ENCODE measurements at places on chromosomes 16 and 17.

GRCh38 chr17:72107100-72107499, 13.7 kb upstream of the SOX9 start:
- no peak for DNase-seq

DNA sequence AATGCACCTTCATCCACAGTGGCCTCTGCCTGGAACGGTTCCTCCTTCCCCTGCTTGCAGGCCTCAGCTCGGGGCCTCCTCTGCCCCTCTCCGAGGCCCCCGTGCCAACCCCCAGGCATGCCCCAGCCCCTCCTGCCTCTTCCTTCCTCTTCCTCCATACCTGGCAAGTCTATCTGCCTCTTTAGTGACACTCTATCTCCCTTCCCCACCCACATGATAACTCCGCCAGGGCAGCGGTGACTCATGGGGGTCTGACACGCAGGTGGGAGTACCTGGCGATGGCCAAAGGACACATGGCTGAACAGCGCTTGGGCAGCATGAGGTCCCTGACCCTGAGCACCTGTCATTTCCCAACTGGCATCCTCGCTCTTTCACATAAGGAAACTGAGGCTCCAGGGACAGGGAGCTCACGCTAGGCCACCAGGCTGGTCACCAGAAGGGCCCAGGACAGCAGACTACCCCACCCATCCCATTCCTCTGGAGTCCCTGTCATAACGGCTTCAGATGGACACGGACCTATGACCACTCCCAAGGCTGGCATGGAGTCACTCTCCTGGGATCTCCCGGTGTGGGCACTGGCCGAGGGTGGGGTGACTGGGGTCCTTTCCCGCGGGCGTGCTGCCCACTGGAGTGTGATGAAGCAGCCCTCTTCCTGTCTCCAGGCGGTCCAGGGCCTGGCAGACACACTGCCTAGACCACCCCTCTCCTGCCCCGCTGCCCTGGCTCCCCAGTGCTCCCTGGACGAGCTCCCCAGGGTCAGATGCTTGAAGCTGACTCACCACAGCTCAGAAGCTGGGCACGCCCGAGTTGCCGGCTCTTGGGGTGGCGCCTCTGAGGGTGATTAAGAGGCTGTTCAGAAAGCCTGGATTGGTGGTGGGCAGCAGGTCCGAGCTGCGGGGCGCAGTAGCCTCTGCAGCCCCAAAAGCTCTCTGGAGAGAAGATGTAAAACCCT, 100.6 kb downstream of the ENGASE start:
- no peak for DNase-seq

GRCh38 chr16:29802416-29802935, 3.9 kb upstream of the MAZ start:
- no peak for DNase-seq

DNA sequence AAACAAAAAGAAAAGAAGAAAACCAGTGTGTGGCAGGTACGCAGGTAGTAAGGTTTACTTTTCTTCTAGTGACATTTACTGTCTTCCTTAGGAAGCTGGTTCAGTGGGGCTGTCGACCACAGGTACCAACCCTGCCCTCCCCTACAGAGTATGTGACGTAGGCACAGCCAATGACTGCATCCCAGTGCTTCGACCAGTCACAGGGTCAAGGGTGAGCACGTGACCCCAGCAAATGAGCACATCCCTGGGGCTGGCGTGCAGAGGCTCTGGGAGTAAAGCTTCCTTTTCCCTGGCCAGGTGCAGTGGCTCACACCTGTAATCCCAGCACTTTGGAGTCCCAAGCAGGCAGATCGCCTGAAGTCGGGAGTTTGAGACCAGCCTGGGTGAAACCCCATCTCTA, 38.9 kb upstream of the PLCG2 start:
- DNase-seq = no peak

GRCh38 chr16:2755158-2755557, 2.7 kb downstream of the SRRM2 start:
- DNase-seq = no peak

DNA sequence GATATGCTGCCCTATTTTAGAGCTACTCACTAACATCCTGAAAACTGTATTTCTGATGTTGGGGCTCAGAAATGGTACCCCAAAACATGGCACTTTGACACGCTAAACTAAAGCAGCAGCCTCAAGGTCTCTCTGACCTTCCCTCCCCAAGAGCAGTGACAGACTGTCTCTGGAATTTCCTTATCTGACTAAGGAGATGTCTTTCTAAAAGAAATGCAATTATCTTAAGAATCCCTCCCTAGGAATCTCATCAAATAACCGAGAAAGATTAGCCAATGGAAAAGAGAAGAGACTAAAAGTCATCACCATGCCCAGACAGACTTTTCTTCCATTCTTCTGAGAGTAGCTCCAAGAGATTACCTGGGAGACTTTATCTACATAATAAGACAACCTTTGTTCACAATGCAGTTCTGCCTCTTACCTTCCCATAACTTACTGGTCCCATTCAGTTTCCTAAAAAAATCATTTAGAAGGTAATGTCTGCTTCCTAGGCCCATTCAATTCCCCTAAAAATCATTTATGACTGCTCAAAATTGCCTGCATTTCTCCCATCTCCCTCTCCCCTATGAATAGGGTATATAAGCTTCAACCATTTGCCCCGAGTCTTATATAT, 123.9 kb downstream of the CPPED1 start:
- DNase-seq = no peak

GRCh38 chr16:87847785-87848675, 21.3 kb downstream of the SLC7A5 start:
- DNase-seq = no peak

DNA sequence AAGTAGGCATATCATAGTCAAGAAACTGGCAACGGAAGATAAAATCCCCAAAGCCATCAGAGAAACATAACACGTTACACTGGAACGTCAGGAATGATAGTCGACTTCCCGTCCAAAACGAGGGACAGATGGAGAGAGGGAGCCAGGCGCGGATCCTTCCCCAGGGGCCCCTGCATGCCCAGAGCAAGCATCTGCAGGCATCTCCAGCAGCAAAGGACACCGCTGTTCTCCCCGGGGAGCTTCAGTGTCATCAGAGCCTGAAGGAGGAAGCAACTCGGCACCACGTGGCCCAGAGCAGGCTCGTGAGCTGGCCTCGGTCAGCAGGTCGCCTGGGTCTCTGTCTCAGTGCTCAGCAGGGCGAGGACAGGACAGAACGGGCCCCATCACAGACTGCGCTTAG, 50.1 kb downstream of the LMF1 start:
- DNase-seq = no peak

- DNase-seq = no peak
These were observed 2.6 kb downstream of the HOXB3 start for GRCh38 chr17:48587276-48588073.

- DNase-seq = no peak
These were observed 50.9 kb downstream of the CYB561 start for GRCh38 chr17:63395075-63395805.

DNA sequence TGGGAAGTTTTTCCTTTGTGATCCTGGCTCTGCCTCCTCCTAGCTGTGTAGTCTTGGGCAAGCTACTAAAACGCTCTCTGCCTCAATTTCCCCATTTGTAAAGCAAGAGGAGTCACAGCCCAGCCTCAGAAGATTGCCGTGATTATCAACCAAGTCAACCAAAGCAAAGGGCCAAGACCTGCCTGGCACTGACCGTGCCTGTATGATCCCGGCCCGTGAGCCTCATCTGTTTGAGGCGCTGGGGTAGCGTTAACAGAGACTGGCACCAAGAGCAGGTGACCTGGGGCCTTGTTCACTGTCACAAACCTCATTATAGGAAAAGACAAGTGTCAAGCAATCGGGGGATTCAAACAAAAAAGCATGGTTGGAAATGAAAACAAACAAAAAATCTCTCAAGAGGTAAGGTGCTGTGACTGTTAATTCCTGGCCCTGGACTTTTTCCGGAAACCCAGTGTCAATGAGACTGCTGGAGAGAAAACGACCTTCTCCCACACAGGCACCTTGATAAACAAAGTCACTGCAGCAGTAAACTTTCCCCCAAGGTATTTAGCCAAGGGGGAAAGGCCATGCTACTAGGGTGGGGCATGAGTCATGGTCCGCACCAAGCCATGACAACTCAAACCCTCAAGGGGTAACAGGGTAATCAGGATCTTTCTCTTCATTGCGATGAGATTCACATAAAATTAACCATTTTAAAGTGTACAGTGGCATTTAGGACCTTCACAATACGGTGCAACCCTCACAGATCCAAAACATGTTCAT, 5.4 kb downstream of the MEAK7 start:
- DNase-seq = no peak

DNA sequence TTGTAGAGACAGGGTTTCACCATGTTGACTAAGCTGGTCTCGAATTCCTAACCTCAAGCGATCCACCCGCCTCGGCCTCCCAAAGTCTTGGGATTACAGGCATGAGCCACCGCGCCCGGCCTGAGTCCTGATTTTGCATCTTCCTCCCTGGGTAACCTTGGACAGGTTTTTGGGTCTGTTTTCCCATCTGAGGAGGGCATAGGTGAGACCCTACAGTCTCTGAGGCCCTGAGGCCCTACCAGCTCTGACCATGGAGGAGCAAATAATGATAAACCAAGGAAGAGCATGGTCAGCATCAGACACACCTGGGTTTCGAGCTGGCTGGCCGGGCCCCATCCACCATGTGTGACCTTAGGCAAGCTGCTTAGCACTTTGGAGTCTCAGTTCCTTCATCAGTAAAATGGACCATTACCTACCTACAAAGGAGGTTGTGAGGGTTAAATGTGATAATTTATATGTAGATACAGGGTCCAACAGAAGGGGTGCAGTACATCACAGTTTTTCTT, 1.2 kb upstream of the NCBP3 start:
- DNase-seq = no peak

- DNase-seq = no peak
These were observed 20.6 kb downstream of the MAP2K4 start for GRCh38 chr17:12041312-12041711.

GRCh38 chr17:11935734-11936406, 61.4 kb downstream of the ZNF18 start:
- peak; percentile 31 for DNase-seq

DNA sequence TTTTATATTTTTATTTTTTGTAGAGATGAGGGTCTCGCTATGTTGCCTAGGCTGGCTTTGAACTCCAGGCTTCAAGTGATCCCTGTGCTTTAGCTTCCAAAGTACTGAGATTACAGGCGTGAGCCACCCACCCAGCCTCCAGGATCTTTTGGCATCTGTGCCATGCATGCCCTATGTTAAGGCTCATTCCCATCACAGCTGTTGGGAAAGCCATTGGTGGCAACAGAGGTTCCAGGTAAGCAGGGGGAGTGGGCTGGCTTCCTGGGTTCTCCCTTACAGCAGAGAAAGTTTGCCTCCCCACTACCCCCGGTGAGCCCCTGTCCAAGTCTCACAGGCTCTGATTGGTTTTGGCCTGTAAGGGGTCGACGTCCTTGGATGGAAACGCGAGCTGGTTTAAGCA, 8.9 kb upstream of the MRTFB start:
- DNase-seq = no peak

DNA sequence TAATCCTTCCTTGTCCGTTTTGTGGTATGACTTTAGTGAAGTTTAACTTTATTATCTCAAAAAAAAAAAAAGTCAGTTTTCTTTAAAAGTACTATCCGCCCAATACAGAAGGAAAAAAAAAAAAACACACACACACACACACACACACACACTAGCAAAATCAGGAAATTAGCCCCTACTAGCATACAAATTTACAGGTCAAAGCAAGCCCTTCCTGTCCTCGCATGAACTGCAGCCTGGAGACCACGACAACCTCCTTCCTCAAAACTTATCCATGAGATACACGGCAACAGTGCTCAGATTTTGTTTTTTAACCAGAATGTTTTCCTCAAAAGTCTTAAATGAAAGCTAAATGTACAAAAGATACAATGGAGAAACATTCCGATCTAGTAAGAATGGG, 16.2 kb downstream of the NCOR1 start:
- DNase-seq = no peak

DNA sequence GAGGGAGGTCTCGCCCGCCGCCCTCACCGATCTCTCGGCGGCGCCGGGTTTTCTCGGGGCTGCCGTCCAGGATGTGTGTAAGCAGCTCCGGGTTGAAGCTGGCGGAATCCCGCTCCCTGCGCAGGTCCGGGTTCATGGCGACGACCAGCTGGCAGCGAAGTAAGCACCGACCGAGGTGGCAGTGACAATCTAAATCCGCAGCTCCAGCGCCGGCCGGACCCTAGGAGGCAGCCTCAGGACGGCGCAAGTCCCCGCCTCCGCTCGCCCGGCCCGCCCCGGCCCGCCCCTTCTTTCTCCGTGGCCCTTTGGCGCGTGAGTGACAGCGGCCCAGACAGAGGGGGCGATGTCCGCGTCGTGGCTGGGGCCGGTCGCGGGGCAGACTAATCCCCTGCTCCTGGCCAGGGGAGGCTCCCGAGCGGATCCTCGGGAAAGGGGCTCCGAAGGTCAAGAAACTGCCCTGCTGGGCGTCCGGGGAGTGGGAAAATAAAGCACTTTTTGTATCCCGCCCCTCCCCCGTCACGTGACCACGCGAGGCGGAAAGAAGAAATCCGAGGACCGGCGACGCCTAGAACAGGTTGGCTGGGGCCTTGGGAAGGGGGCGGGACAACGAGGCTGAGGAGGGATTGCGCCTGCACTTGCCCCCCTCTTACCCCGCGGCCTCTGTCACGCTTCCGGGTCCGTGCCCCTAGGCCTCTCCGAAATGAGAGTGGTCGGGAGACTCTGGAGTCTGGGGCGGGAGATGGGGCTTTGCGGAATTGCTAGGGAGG, at the start of the genes ACOX1 and TEN1:
TSS of gene ACOX1 (minus strand) at position 229 of the 767 bp plus-strand sequence. CDS start at position 136, 93 bp downstream.
TSS of gene TEN1 (plus strand) at position 303 of the 767 bp plus-strand sequence. CDS start 6,953 bp downstream, outside the sequence.
- peak; percentile 78 for DNase-seq

GRCh38 chr17:14604591-14605266, 303.8 kb downstream of the HS3ST3B1 start:
- no peak for DNase-seq

DNA sequence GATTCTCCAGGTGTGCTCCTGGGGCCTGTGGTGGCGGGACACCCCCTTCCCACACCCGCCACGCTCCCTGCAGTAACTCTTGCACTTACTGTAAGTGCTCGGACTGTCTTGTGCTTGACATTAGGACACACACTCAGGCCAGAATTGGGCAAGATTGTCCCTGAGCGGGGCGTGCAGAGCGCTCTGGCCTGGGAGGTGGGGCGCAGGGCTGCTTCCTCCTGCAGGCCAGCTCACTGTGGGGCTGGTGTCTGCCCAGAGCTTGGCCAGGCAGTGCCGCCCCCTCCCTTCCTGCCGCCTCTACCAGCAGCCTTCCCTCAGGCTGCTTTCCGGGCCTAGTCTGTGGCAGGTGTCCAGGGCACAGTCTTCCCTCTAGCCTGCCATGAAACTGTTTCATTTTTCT, 6.1 kb upstream of the ATP6V0C start:
- DNase-seq = no peak

GRCh38 chr17:45740553-45741330, 43.4 kb upstream of the CRHR1 start:
- DNase-seq = peak; percentile 38
